ENCODE measurements at places on chromosomes 13 and 19.

DNA sequence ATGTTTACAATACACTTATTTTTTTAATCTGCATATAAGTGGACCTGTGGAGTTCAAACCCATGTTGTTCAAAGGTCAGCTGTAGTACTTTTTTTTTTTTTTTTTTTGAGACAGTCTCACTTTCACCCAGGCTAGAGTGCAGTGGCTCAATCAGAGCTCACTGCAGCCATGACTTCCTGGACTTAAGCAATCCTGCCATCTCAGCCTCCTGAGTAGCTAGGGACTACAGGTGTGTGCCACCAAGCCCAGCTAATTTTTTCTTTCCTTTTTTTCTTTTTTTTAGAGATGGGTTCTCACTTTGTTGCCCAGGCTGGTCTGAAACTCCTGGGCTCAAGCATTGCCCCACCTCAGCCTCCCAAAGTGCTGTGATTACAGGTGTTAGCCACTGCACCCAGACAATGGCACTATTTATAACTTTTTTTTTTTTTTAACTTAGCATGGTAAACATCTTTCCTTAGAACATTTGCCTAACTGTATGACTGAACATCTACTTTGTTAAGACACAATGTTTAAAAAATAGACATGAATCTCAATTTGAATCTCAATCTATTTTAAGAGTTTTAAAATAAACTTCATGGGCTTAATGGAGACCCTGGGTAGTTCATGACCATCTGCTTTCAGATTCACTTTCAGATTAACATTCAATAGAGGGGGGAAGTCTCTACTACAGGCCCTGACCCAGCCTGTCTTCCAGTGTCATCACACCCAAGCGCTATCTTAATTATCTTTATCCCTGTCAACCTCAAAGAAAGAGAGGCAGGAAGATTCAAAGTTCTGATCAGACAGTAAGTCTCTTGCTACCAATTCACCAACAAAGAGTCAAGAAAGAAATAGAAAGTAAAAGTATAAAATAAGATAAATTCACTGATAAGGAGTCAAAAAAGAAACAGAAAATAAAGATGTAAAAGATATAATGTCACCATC, 97.7 kb upstream of the DOCK9 start:
- no peak for DNase-seq

- DNase-seq = peak; percentile 20
Observed at GRCh38 chr13:27450921-27451471, 632 bp upstream of the MTIF3 start.

- no peak for DNase-seq
Observed at GRCh38 chr13:40331802-40332201, 334.6 kb downstream of the FOXO1 start.

DNA sequence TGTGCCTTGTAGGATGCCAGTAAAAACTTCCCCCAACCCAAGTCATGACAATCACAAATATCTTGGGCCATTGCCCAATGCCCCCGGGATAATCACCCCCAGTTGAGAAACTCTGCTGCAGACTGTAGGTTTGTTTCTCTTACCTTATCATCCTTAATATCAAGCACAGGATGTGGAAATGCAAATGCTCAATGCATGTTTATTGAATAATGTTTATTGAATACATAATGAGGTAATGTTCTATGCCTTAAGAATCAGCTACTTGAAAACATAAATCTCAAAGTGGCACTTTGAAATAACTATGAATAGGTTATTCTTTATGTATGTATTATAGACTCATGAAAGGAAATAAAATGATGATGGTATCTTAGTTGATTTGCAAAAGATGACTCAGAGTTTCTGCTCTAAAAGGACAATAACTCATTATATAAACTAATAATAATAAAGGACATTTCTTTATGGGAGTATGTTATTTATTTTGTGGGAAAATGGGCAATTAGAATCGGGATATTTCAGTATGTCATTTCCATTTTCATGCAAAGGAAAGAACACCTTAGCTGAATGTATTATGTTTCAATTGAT, 414.2 kb downstream of the EFNB2 start:
- no peak for DNase-seq

- no peak for DNase-seq
Observed at GRCh38 chr13:27636589-27637288, 15.0 kb downstream of the POLR1D start.

DNA sequence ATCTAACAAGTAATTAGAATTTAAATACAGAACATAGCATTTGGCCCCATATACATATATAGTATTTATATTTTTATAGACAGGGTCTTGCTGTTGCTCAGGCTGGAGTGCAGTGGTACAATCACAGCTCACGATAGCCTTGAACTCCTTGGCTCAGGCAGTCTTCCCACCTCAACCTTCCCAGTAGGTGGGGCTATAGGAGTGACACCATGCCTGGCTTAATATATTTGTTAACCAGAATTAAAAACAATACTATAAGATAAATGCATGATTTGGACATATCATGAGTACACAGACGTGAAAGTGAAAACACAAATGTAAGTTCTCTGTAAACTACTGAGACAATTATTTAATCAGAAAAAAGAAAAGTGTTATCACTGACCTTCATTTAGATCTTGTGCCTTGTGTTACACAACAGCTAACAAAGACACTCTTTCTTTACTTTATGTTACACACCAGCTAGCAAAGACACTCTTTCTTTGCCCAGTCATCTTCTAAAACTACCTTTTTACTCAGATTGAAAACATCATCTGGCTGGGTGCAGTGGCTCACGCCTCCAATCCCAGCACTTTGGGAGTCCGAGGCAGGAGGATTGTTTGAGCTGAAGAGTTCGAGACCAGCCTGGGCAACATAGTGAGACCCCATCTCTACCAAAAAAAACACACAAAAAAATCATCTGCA, 22.6 kb downstream of the CARS2 start:
- DNase-seq = peak; percentile 88

DNA sequence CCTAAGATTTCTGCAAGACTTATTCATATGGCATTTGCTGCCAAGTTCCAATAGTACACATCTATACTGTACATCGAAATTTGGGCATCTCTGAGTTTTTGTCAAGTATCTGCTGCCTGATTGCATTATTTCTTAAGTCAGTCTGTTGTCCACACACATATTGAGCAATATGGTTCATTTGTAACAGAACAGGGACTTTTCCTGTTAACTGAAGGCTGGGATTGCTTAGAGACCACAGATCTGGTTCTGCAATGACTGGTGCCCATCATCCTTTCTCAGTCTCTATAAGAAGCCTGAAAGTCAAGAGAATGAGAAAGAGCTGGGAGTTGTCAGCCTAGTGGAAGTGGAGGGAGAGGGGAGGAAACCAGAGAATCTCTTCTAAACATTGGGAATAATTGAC, 22.5 kb upstream of the MYCBP2 start:
- no peak for DNase-seq

DNA sequence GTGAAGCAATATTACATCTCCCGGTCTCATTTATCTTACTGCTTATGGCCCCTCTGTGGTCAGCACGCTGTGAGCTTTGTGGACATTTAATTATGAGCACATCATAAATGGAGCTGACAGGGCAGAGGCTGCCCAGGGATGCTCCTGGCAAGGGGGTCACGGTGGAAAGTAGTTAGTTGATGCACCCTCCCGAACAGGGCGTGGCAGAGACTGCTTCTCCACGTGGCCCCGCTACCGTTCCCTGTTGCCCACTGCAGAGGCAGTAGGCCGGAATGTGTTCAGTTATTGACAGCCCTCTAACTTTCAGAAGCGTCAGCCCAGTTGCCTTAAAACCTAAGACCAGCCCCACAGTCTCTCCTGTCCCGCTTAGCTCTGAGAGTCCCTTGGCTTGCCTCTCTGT, 180.3 kb upstream of the ZNF507 start:
- no peak for DNase-seq

DNA sequence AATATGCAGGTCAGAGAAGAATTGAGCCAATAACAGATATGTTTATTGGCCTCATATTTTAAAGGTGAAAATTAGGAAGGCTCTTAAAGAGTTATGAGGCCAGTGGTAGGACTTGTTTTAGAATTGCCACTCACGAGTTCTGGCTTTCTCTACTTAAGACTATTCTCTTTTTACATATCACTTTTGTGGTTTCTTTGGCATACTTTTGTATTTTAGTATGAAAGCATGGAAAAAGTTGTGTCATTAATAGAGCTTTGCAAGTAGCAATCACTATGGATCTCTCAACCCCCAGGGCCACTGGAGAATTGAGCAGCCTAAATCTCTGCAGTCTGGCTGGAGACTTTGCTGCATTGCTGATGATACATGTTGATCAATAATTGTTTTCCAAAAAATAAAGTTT, 64.6 kb upstream of the SOX21 start:
- DNase-seq = no peak

DNA sequence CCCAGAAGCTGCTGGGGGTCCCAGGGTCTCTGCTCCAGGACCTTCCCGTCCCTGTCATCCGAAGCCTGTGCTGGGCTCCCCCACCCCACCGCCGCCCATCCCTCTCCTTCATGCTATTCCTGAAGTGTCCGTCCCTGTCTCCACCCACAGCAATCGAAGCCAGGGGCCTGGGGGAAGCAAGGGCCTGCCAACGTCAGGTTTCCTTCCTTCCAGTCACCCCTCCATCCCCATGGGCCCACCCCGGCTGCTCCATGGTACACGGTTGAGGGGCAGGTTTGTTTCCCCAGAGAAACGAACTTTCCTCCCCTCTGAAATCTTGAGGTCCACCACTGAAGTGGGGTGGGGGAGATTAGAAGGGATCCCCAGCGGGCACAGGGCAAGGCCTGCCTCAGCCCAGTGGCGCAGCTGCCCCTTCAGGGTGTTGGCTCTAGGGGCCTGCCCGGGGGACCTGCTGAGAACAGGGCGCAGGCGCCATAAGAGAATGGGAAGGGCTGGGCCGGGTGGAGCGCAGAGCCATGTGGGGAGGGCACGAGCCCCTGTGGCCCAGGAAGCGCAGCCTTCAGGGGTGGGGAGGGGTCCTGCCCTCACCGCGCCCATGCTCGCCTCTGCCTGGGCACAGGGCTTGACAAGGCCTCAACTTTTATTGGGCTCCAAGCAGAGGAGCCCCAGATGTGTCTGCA, 16.1 kb downstream of the CEBPG start:
- DNase-seq = no peak

DNA sequence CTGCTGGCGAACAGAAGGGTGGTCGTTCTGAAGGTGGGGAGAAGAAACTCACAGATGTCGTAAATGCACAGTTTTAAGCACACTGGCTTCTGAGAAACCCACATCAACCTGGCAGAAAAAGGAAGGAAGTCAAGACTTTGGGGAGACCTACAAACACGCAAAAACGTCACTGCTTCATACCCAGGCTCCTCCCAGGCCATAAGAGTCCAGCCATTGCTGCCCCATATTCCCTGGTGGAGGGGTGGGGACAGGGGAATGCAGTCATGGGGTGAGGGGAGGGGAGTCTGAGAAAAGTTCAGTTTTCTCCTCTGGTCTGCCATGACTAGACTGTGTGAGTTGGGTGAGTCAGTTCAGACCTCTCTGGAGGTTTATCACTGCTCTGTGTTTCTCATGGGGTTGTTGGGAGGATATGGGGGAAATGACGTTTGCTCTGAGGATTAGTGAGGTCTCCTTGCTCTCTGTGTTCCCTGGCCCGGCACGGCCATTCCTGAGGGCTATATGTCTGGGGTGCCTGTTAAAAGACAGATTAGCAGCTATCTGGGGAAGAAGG, 139.0 kb downstream of the FLT1 start:
- no peak for DNase-seq

DNA sequence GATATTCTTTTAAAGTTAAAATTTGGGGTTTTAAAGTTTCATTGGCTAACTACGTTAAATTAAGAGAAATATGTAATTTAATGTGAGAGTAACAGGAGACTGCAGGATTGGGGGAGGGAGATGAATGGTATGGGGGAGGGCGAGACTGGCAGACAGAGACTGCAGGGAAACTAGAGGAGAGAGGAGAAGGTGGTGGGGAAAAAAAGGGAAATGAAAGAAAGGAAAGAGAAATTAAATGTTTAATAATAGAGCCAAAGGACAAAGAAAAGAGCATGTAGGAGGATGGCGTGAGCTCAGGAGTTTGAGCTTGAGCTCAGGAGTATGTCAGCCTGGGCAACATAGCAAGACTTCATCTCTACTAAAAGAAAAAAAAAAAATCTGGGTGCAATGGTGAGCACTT, 115.9 kb downstream of the RFC3 start:
- no peak for DNase-seq

GRCh38 chr13:76812206-76812897, 73.9 kb downstream of the KCTD12 start:
- DNase-seq = no peak

DNA sequence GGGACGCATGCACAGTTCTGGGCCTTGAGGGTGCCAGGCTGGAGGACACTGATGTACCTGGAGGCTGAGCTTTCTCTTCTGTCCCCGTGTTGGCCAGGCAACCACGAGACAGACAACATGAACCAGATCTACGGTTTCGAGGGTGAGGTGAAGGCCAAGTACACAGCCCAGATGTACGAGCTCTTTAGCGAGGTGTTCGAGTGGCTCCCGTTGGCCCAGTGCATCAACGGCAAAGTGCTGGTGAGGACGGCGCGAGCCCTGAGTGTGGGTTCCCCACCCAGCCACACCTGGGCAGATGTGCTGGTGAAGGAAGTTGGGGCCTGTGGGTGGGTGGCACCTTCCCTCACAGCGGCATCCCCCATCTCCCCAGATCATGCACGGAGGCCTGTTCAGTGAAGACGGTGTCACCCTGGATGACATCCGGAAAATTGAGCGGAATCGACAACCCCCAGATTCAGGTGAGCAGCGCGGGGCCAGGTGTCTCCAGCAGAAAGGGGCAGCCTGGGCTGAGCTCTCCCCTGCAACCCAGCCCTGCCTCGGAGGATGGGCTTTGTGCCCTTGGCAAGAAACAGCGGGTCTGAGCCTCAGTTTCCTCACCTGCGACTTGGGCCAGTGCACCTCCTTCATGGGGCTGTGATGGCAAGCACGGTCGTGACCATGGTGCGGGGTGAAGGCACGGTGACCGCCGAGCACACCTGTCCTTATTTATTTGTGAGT, 26.2 kb downstream of the CCDC8 start:
- DNase-seq = no peak

DNA sequence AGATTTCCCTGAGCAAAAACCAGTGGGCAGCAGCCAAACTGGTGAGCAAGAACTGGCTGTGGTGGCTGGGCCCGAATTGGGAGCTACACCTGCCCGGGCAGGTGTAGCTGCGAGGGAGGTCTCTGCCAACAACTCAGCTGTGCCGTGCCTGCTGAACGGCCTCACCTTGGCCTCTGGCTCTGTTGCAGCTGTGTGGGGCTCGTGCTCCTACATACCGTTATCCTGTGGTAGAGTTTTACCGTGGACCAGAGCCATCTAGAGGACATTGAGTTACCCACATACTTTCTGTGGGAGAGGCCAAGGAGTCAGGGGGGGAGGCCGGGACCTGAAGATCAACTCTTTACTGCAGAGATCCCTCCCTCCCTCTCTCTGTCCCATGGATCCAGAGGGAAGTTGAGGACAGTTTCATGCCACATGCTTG, 113.2 kb downstream of the TM9SF2 start:
- DNase-seq = peak; percentile 74

- peak; percentile 88 for DNase-seq
Observed at GRCh38 chr13:51814825-51815650, 11.1 kb upstream of the DHRS12 start.

DNA sequence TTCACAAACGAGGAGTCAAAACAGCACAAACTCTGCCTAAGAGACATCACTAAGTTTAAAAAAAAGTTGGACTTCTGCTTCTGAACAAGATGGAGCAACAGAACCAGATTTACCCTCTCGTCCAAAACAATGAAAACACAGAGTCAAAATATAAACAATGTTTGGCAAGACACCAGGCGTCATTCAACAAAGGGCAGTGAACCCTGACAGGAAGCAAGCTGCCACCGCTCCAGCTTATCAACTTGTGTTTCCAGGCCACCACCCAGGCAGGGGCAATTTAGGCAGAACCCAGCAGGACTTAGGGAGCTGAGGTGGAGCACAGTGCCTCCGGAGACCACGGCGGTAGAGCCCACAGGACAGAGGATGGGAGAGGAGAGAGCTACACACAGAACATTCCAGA, 8.6 kb upstream of the NAPA start:
- no peak for DNase-seq

- no peak for DNase-seq
Observed at GRCh38 chr13:110311443-110312338, 4.6 kb downstream of the COL4A2 start.
